ENCODE measurements at places on chromosomes 13 and 19.

DNA sequence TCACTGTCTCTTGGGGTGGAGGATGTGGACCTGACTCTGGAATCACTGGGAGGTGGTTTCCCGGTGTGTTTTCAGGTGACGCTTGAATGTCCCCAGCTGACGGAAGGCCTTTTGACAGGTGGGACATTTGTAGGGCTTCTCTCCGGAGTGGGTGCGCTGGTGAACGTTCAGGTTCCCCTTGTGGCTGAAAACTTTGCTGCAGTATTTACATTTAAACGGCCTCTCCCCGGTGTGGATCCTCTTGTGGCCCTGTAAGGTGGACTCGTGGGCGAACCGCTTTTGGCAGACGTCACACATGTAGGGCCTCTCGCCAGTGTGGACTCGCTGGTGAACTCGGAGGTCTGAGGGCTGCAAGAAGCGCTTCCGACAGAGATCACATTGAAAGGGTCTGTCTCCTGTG is 7.8 kb downstream of the ZSCAN5B start:
- no peak for DNase-seq

- DNase-seq, result no peak
Measured at GRCh38 chr19:33458171-33458633, 63.4 kb downstream of the PEPD start.

DNA sequence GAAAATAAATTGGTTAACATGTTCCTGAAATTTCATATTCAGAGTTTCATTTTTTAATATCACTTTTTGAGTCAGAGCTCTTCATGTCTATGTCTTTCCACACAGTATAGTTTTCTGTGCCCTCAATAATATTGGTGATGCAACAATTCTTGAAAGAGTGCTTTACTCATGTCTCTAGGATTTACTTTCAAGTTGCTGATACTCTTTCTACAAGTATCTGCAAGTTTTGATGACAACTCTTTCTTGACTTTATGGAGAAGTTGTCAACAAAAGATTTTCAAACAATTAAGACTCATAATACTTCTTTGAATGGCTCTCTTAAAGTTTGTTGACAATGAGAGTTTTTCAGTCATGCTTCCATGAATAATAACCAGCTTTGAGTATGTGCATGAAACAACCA is 561.7 kb downstream of the DIAPH3 start:
- DNase-seq, result no peak

- no peak for DNase-seq
Measured at GRCh38 chr19:35490364-35490763, at the start of gene KRTDAP. Gene KRTDAP, minus strand, starts transcription at chr19:35490464. Its CDS starts 22 bp downstream, at chr19:35490442.

DNA sequence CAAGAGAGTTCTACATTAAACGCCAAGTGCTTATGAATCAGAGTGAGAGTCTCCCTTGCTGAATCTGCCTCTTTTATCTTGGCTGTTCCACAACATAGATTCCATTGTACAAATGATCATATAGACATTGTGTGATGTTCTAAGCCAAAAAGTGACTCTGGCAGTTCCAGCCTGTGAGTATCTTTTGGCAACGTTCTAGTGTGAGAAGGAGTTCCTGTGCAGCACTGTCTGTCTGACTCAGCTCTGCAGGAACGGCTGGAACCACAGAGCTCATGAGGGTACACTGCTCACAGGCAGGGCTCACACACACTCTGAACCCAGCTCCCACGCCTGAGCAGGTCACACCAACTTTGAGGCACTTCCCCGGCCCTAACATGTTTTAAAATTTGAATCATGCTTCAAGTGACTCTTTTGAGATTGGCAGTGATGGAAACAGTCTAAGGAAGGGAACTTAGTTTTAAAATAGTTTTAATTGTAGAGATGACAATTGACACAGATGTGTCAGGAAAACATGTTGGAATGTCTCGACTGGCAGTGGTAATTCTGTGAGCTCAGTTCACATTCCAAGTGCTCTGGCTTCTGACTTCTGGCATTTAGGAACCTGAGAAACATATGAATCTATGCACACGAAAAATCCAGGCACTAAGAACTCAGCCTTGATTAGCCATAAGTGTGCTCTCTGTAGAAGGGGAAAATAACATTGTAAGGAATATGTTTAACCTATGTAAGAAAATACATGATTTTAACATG is 272.0 kb downstream of the UQCRFS1 start:
- no peak for DNase-seq

- no peak for DNase-seq
Measured at GRCh38 chr13:97567510-97568243, 133.7 kb downstream of the RAP2A start.

DNA sequence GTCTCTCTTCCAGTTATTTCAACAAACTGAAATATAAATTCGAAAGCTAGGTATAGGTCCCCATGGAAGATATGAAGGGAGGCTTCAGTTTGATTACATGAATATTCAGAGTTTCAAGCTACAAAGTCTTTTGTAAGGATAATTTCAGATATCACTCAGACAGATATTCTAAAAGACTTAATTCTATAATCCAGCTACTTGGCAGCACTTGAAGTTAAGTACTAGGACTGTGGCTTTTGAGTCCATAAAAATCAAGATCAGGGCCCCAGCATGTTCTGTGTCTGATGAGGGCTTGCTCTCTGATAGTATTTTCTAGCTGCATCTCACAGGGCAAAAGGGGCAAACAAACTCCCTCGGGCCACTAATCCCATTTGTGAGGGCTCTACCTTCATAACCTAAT is 160.6 kb upstream of the IRS2 start:
- no peak for DNase-seq

- no peak for DNase-seq
Measured at GRCh38 chr13:61144834-61145593, 270.6 kb downstream of the PCDH20 start.

- DNase-seq, result no peak
Measured at GRCh38 chr19:49413348-49413747, 9.9 kb downstream of the PTH2 start.

DNA sequence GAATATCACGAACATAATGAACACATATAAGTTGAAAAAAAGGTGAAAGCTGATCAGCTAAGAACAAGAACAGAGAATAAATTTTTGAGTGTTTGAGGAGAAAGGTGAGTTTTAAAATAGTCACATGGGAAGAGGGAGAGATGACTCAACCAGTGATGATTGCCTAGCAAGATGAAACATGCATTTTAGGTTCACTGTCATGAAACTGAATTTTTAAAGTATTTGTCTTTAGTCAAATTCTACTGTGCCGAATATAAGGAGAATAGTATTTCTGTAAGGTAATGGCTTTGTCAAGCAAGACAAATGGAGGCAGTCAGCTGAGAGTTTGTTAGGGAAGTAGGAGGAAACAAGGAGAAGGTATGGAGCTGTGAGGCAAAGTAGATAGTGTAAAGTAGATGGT is 2557.4 kb downstream of the PCDH9 start:
- no peak for DNase-seq

DNA sequence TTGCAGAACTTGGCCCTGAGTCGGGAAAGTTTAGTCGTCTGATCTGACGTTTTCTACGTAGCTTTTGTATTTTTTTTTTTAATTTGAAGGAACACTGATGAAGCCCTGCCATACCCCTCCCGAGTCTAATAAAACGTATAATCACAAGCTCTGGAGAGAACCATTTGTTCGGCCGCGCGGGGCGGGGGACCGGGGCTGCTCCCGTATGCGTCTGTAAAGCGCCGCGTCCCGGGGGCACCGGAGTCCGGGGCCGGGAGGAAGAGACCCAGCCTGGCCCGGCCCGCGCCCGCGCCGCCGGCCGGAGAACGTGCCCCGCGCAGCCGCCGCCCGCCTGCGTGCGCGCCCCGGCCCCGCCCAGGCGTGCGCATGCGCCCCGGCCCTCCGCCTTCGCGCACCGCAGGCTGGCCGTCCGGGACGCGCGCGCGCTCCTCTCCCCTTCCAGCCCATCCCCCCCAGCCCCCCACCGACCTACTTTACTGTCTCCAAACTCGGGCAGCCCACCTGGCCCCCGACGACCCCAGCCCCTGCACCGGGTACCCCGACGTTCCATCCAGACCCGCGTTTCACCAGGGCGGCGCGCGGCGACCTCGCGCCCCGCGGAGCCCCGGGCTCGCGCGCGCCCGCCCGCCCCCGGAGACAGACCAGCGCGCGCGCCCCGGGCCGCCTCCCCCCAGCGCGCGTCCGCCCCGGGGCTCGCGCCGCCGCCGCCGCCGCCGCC is 785 bp upstream of the USF2 start:
- DNase-seq, result peak; percentile 96

- DNase-seq, result no peak
Measured at GRCh38 chr19:10136936-10137335, 17.2 kb upstream of the EIF3G start.

GRCh38 chr13:51520524-51520923 is 63.7 kb upstream of the WDFY2 start:
- DNase-seq, result no peak

- no peak for DNase-seq
Measured at GRCh38 chr13:110424569-110425443, 117.7 kb downstream of the COL4A2 start.

- DNase-seq, result no peak
Measured at GRCh38 chr19:50839712-50840655, 6.6 kb upstream of the KLK15 start.

DNA sequence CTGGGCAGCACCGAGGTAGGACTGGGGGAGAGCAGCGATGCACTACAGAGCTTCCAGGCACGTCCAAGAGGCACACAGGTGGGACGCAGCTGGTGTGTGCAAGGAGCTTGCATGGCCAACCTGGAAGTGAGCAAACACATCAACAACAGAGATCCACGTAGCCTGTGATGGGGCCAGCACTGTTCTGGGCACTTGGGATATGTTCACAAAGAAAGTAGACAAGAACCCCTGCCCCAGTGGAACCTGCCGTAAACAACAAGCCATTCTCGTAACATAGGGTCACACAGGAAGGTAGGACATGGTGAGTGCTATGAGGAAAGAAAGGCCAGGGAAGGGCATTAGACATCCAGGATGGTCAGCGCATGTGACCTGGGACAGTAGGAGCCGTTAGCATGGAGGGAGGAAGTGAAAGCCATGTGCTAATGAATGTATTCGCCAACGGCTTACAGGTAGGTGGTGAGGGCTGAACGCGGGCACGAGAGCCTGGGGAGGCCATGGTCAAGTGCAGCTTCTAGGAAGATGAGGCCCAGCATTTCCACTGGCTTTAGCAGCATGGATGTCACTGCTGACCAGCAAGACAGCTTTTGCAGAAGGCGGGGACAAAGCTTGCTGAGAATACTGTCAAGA is 105.5 kb downstream of the TEX26 start:
- no peak for DNase-seq

- DNase-seq, result no peak
Measured at GRCh38 chr13:21797736-21798135, 126.9 kb downstream of the FGF9 start.

GRCh38 chr19:58009666-58010301 is 7.2 kb upstream of the ZNF606 start:
- peak; percentile 91 for DNase-seq

DNA sequence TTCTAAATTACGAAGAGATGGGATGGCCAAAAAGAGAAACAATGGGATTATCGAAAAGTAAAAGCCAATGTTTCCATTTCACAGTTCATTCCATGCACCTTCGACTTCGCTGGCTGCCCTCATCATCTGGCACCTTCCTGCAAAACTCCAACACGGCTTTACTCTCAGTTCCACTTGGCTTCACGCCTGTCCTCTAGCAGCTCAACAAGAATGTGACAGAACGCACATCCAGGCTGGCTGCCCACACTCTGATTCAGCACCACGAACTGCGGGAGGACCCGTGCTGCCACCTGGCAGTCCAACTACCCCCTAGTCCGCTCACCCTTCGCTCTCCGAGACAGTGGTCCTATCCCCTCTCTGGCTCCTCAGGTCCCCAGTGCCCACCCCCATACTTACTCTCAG is 11.7 kb downstream of the ATP7B start:
- DNase-seq, result no peak

GRCh38 chr13:34037636-34038540 is 219.9 kb downstream of the RFC3 start:
- no peak for DNase-seq

- no peak for DNase-seq
Measured at GRCh38 chr13:89784161-89784809, 1563.2 kb upstream of the MIR17HG start.

GRCh38 chr13:35162420-35162819 is 220.3 kb downstream of the NBEA start:
- no peak for DNase-seq

GRCh38 chr19:52536448-52536800 is 9.0 kb downstream of the ZNF808 start:
- DNase-seq, result no peak

- DNase-seq, result no peak
Measured at GRCh38 chr19:10764340-10764894, 46.5 kb downstream of the DNM2 start.

DNA sequence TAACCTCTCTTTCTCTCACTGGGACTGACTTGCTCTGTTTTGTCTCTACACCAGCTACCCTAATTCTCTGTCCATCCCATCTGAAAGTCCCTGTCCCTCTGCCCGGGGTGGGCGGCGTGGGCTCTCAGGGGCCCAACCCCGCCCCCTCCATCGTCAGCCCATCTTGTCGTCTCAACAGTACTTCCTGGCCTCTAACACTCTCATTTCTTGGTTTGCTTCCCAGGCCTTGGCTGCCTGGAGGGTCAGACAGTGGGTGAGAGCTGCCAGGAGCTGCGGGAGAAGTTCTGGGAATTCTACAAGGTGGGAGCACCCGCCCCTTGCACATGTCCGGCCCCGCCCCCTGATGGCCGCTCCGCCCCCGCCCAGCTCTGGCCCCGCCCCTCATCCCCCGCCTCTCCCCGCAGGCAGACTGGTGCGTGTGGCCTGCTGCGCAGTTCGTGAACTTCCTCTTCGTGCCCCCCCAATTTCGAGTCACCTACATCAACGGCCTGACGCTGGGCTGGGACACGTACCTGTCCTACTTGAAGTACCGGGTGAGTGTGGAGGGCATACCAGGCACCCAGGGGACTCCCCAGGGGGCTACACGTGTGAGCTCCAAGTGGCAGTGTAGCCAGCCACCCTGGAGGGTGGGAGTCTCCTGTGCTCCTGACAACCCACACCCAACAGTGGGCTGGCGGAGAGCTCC is 1.7 kb downstream of the MPV17L2 start:
- no peak for DNase-seq

- no peak for DNase-seq
Measured at GRCh38 chr19:54877471-54877870, 3.4 kb downstream of the FCAR start.

GRCh38 chr19:11848200-11848593 is 329 bp upstream of the ZNF439 start:
- DNase-seq, result no peak

GRCh38 chr13:30870049-30870884 is 35.8 kb upstream of the MEDAG start:
- DNase-seq, result no peak

DNA sequence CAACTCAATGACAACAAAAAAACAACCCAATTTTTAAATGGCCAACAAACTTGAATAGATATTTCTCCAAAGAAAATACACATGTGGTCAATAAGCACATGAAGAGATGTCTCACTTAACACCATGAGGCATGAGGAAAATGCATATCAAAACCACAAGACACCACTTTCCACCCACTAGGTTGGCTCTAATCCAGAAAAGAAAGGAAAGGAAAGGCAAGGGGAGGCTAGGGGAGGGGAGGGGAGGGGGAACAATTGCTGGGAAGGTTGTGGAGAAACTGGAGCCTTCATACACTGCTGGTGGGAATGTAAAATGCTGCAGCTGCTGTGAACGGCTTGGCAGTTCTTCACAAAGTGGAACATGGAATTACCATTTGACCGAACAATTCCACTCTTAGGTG is 854.3 kb downstream of the UQCRFS1 start:
- DNase-seq, result peak; percentile 36

- no peak for DNase-seq
Measured at GRCh38 chr13:111456452-111457230, 136.2 kb downstream of the TEX29 start.

- DNase-seq, result no peak
Measured at GRCh38 chr13:95480131-95480545, 72.4 kb upstream of the CLDN10 start.

Data from NCI-H2227 treated with DMSO at 0.1 percent for 48 hours (cell line).